Right lung (tissue), 10 donors: ENCODE measurements at places on chromosomes 7 and 10.

- no peak for DNase-seq
Observed at GRCh38 chr7:150746921-150747320, 9.7 kb downstream of the GIMAP5 start.

DNA sequence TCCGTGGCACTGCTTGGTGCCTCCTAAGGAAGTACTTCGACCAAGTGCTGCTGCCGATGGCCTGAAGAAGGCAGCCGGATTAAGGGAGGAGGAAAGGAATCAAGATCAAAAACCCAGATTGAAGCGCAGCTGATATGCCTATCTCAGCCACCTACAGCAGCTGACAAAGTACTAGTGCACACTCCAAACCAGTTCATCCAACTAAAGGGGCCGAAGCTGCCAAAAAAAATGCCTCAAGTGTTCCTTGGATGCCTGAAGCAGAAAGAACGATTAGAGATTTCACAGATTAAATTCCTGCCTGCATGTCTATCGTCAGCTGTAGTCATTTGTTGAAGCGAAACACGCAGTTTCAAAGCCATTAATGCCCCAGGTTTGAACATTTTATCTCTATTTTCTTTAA, 65.7 kb downstream of the TNRC18 start:
- no peak for DNase-seq

- DNase-seq, result no peak
Observed at GRCh38 chr10:132499367-132499685, 38.3 kb upstream of the INPP5A start.

GRCh38 chr10:33822774-33823173, 488.3 kb upstream of the NRP1 start:
- no peak for DNase-seq

GRCh38 chr7:155483868-155484325, 26.0 kb downstream of the EN2 start:
- peak; percentile 72 for DNase-seq

DNA sequence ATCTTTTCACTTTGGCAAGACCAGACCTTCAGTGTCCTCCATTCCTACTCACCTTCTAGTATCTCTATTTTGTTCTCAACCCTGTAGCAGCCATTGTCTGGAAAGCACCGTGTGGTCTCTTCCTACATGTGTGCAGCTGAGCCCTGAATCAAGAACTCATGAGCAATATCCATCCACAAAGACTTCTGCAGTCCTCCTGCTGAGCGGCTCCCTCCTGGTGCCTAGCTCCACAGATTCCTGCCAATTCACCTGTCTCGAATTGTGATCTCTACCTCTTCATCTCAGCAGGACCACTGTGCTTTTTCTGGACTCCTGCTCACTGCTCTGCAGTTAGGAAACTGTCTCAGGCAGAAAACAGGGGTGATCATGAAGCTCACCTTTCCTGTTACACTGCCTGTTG, 118.8 kb downstream of the RELN start:
- DNase-seq, result no peak

DNA sequence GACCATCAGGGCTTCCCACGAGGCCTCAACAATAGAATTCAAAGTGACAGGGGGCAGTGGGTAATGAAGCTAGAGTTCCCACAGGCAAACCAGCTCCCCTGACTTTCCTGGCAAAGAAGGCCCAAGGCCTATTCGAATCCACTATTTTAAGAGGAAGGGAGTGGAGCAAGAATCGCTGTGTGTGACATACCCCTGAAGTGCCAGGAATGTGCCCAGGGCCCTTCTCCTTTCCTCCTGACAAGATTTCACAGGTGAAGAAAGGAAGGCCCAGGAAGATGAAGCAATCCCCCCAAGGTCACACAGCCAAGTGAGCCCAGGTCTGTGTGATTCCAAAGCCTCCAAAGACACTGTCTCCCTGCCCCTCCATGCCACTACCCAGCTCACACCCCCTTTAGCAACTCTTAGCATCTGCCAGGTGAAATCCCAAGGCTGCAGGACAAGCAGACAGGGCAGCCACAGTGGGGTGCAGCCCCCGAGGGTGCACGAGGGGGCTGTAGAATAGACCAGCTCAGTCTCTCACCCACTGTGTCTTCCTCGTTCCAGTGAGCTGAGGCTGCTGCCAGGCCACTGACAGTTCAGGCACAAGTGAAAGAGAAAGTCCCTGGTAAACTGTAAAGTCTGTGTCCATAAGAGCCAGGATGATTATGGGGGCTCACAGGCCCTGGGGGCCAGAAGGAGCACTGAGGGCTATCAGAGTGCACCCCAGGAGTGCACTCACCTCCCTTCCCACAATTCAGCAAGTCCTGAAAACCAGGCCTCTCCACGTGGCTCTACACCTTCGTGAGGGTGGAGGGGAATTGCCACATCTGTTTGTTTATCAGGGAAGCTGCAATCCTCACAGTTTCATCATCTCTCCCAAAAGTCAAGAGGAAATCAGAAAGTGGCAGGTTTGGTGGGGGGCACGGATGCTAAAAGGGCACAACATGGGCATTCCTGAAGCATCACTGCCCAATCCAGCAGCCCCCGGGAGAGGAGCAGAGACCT, 70.8 kb upstream of the ZMIZ1 start:
- DNase-seq, result no peak

GRCh38 chr7:88185650-88186049, 34.2 kb downstream of the SRI start:
- no peak for DNase-seq

GRCh38 chr10:64659311-64659710, 1138.1 kb downstream of the REEP3 start:
- no peak for DNase-seq

DNA sequence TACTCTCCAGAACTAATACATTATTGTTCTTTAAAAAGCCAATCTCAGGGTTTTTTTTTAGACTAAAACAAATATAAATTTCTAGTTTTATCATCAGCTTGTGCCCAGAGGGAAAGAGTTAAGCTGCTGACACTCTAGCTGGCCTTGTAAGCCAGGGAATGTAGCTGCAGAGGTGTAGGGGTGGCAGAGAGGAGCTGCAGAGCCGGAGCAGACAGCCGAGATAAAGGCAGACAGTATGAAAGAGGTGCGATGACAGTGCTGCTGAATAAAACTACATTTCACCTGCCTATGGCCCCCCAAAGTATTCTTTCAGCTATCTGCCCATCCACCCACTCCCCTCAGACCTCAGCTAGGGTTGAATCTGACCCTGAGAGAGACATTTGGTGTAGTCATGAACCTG, 653.7 kb upstream of the ZWINT start:
- DNase-seq, result no peak

DNA sequence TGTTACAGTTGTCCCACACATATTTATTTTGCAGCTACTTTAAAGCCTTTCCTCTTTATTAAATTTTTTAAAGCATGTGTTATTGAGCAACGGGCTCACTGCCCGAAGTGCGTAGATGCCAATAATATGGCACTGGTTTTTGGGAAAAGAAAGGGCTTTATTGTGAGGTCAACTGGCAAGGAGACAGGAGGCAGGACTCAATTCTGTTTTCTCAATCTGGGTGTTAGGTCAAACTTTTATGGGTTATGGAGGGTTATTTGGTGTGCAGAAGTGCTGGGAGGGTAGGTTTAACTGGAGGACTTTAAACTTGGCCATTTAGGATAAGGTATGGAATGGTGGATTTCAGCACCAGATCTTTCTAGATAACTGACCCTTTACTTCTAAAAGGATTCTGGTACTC, 183.6 kb downstream of the LRRC4 start:
- no peak for DNase-seq

DNA sequence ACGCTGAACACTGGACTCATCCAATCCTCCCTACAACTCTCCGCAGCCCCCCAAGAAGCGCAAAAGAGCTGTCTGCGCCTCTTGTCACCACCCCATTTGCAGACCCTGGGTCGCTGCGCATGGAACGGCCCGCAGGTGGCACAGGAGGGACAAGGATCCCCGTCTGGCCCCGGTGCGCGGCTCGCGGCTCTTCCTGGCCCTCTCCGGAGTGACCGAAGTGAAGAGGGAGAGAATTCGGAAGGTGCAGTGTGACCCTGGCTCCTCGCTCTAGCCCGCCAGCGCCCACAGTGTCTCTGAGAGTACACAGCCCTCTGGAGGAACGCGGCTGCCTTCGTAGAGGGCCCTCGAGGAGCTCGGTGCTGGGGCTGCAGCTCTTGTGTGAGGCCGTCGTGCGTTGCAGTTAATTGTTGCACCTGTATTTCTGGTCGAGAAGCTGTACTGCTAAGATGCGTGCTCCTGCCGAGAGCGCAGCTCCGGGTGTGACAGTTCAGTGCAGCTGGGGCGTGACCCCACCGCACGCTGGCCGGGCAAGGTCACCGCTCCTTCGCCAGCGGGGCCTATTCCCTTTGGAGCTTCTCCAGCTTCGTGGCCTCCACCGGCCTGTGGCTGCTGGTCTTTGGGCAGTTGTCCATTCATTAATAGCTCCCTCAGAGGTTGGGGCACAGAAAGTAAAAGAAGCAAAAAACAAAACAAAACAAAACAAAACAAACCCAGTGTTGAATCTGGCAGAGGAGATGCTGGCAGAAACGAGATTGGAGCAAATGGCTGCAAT, 119.0 kb downstream of the SEC23IP start:
- DNase-seq, result peak; percentile 2

GRCh38 chr7:140192176-140192575, 15.4 kb upstream of the KDM7A start:
- DNase-seq, result no peak

- DNase-seq, result no peak
Observed at GRCh38 chr10:113165673-113166072, 215.6 kb downstream of the TCF7L2 start.

GRCh38 chr7:44329888-44330287, 4.5 kb upstream of the CAMK2B start:
- DNase-seq, result no peak

GRCh38 chr10:78927257-78927995, 141.3 kb upstream of the ZMIZ1 start:
- DNase-seq, result no peak

GRCh38 chr7:155234950-155235789, 62.5 kb upstream of the INSIG1 start:
- no peak for DNase-seq

DNA sequence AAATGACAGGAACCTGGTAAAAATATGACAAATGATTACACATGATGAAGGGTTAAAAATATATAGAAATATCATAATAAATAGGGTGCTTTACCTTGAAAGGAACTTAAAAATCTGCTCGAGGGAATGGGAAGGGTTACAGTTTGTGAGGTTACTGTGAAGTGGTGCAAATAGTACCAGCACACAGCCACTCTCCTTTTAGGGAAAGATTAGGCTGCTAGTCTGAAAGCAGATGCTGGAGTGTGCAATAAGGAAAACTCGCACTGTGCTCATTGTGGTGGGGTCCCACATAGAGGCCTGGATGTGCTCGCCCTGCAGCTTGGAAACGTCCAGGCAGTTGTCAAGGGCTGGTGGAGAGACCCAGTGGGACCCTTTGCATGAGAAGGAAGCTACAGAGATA, 145.9 kb upstream of the TBX20 start:
- no peak for DNase-seq

GRCh38 chr10:75972491-75973276, 541.3 kb downstream of the LRMDA start:
- peak; percentile 63 for DNase-seq

DNA sequence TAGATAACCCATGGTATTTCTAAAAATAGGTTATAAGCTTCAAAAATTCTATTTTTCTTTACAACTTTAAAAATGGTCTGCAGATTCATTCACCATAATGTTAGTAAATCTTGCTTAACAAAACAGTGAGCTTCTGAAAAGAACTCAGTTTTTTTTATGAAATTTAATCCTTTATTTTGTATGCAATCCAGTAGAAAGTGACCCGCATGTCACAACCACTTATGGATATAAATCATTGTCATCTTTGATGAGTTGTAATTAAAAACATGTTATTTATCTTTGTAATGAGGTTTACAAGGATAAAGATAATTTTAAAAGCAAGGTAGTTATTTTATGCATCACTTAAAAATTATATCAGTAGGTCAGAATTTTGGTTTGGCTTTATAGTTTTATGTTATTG, 173.5 kb upstream of the SEMA3A start:
- DNase-seq, result no peak

GRCh38 chr7:106281127-106281526, 3.7 kb downstream of the NAMPT start:
- DNase-seq, result no peak
